Epithelial cell of proximal tubule (primary cell): ENCODE measurements at places on chromosomes 3 and 15.
A peak's percentile ranks its signal among the peaks of the same experiment; 100 is the strongest.

- DNase-seq: no peak
Measured at GRCh38 chr15:70318594-70319465, 221.1 kb upstream of the TLE3 start.

DNA sequence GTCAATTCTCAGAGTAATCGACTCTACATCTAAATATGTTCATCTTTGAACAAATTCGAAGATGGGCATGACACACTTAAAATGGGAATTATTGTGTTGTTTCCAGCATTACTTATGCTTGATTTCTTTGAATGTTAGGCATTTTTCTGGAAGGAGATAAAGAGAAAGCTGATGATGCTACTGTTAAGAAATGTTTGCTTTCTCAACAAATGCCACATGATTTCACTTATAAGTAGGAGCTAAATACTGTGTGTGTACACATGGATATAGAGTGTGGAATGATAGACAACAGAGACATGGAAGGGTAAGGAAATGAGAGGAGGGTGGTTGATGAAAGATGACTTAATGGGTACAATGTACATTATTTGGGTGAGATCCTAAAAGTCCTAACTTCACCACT is 400.9 kb downstream of the TBL1XR1 start:
- no peak for DNase-seq

DNA sequence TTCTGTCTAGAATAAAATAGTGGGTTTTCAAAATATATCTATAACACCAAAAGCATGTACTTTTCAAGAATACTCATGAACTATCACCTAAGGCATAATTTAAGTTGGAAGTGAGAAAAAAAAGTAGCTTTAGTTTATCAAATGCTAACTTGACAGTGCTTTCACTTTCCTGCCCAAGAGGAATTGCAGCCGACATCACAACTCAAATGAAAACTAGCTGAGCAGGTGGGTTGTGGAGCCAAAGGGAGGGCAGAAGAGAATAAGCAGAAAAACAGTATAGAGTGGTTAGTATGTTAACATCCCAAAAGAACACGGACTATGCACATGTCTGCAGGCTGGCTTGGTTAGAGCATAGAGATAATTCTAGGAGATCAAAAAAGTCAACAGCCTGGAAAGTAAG is 120.9 kb downstream of the NEDD4 start:
- no peak for DNase-seq

DNA sequence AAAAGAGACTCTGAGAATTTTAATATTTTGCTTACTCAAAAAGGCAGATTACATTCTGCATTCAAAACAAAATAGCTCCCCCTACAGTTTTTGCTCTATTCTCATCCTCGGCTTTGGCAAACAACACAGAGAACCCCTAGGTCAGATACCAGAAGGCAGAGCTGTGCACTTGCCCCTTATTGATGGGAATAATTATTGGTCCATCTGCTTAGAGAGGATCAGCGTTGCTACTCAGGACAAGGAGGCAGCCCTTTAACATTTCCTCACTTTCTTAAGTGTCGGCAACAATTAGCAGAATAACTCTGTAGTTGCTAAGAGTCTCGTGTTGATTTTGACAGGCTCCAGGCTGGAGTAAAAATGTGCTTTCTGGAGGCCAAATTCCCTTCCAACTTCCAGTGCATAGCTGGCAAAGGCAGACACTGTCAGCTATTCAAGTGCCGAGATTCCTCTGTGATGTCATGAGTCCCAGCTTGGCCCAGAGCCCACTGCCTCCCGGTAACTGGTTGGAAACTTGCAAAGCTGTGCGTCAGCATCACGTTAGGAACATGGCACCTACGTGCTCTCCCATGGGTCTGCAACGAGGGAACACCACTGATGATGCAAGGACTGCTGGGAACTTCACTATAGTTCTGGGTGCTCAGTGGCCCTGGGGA is 482.7 kb upstream of the ADAMTS9 start:
- peak; percentile 85 for DNase-seq

- DNase-seq: no peak
Measured at GRCh38 chr15:40439461-40439959, 1.2 kb upstream of the BAHD1 start.

DNA sequence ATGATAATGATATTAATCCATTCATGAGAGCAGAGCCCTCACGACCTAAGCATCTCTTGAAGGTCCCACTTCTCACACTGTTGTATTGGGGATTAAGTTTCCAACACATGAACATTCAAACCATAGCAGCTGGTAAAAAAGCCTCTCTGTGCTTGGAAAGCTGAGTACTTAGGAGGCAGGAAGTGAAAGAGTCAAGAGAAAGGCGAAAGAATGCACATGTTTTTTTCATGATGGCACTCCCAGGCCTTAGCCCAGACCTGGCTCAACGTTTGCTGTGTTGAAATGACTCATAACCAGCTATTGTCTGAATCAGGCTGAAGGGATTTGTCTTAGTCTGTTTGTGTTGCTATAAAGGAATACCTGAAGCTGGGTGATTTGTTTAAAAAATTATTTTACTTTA is 84.4 kb upstream of the RGMA start:
- peak; percentile 29 for DNase-seq

GRCh38 chr3:167330993-167331785 is 48.9 kb downstream of the ZBBX start:
- no peak for DNase-seq
